ENCODE measurements at places on chromosomes 6 and 20.

GRCh38 chr6:2407525-2407924 lies 162.1 kb upstream of the GMDS start:
- no peaks in the 10 kb centered on the region for H3K4me1 ChIP-seq
- H3K27ac ChIP-seq, result no peak overlapping the region
- no peaks in the 10 kb centered on the region for H3K27me3 ChIP-seq

GRCh38 chr6:21915707-21916260 lies 322.2 kb downstream of the SOX4 start:
- no peak overlapping the region for H3K4me3 ChIP-seq
- DNase-seq, result no peak
- no peak overlapping the region for H3K27ac ChIP-seq
- no peaks in the 10 kb centered on the region for H3K4me1 ChIP-seq

GRCh38 chr6:142255785-142256184 lies 46.0 kb upstream of the ADGRG6 start:
- H3K27ac ChIP-seq, result no peak overlapping the region
- no peaks in the 10 kb centered on the region for H3K36me3 ChIP-seq
- DNase-seq, result no peak
- no peaks in the 10 kb centered on the region for H3K4me1 ChIP-seq
- H3K27me3 ChIP-seq, result no peaks in the 10 kb centered on the region

DNA sequence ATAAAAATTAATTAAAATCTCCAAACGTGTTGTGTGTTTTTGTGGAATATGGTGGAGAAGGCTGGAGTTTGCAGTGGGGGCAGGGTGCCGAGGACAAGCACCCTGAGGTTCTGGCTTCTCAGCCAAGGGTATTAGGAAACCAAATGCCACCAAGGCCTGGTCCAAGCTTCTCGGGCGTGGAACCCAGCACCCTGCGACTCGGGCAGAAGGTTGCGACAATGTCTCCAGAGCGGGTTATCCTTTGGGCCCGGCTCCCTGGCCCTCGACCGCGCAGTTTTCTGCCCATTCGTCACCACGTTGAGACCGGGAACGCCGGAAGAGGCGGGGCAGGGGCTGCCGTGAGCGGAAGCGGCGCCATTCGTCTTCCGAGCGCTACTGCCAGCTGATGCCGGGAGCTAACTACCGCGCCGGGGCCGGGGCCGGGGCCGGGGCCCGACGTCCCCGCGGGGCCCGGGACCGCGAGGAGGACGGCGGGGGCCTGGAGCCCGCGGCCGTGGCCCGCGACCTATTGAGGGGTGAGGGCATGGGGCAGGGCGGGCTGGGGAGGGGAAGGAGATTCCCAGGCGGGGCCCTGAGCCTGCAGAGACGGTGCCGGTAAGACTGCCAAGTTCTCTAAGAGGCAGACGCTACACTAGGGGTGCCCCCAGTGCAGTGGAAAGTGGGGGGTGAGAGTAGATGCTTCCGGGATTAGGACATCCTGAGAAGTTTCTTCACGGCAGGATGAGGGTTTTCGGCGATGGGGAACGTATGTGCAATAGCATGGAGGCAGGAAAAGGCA lies at the start of gene RRP36:
Gene RRP36 (plus strand): TSS at position 354 of the 778 bp plus-strand sequence. CDS start 32 bp downstream, at position 386.
- no peaks in the 10 kb centered on the region for H3K27me3 ChIP-seq
- peak within 1 kb of the TSS; percentile 87 for H3K27ac ChIP-seq
- peak; percentile 92 for DNase-seq
- peak within 1 kb of the TSS; percentile 92 for H3K4me3 ChIP-seq
- peaks cover 55% of the 10 kb centered on the region for H3K36me3 ChIP-seq

GRCh38 chr6:8879334-8879733 lies 444.0 kb upstream of the SLC35B3 start:
- H3K27ac ChIP-seq, result no peak overlapping the region
- H3K4me1 ChIP-seq, result peaks cover 3% of the 10 kb centered on the region
- no peaks in the 10 kb centered on the region for H3K36me3 ChIP-seq
- H3K4me3 ChIP-seq, result no peak overlapping the region

- no peak overlapping the region for H3K27ac ChIP-seq
- H3K4me1 ChIP-seq, result peaks cover 4% of the 10 kb centered on the region
- H3K4me3 ChIP-seq, result no peak overlapping the region
- no peaks in the 10 kb centered on the region for H3K27me3 ChIP-seq
Measured at GRCh38 chr6:8066108-8066507, 1.9 kb upstream of the BLOC1S5 start.

DNA sequence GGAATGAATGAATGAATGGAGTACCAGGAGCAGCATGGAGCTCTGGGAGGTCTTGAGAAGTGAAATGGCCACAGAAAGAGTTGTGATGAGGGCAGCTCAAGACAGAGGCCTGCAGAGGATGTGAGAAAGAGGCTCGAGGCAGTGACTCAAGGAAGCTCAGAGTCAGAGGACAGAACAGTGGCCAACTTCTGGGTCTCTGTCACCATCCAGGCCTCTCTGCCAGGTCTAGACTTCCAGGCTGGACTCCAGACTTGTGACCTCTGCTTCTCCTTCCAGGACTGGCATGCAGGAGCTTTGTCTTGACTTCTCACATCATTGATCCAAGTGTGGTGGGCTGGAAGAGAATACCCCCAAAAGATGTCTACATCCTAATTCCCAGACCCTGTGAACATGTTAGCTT lies 119.8 kb downstream of the TOX2 start:
- DNase-seq, result no peak
- H3K27ac ChIP-seq, result no peak overlapping the region
- peaks cover 5% of the 10 kb centered on the region for H3K27me3 ChIP-seq
